ENCODE measurements at places on chromosomes 12 and 14.

DNA sequence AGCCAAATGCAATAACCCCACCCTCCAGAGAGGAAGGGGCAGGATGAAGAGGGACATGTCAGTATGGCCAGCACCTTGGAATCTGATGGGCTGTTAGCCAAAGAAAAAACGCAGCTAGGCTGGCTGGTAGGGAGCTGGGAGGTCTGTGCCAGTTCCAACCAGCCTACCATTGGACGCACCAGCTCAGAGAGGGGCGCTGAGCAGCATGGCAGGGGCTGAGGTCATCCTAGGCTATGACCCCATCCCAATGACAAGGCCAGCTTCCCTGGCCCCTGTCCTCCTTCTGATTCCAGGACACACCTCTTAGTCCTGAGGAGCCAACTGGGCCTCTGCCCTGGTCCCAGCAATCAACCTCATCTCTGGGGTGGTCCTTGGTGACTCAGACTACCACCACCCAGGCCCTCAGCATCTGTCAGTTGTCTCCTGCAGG lies 12.2 kb downstream of the ACTN1 start:
- no peak for DNase-seq

DNA sequence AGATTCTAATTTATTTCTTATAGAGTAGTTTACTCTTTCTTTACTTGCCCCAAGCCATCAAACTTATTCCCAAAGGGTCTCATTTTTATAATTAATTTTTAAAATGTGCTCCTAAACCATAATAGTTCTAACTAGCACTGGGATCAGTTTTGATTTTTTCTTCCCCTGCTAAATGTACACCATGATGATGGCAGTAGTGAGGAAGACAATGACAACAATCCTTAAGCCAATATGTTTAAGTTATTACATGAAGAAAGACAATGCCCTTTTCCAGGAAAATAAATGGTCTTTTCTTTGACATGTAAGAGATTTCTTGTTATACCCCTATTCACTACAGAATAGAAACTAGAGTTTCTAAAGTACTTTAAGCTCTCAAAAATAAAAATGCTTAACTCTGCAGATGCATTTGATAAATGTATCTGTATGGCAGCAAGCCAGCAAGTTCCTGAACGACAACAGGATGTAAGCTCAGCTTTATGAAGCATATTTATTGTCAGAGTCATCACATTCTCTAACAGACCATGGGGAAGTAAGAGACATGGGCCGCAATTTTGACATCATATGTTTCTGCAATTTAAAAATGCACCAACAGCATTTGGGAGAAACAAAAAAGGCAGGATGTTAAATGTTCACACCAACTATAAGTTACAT lies 36.0 kb upstream of the SNX6 start:
- no peak for DNase-seq

- DNase-seq: no peak
Observed at GRCh38 chr12:106945261-106945851, 10.4 kb upstream of the TMEM263 start.

GRCh38 chr12:116278667-116279066 lies 1.2 kb upstream of the MED13L start:
- no peak for DNase-seq

DNA sequence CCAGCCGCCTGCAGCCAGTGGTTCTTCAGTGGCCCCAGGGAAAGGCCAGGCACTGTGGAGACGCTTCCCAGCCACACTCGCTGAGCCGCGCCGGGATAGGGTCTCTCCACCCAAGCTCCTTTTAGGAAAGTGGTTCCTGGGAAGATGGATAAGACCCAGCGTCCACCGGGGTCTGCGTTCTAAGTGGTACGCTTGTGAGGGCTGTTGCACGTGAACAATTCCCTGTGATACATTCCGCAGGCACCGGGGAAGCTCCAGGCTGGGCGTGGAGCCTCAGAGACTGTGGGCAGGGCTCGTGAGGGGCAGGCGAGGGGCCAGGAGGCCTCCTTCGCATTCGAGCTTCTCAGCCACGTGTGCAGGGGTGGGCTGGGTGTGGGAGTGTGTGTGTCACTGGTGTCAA lies 48.4 kb downstream of the GALNT9 start:
- no peak for DNase-seq

GRCh38 chr12:76247992-76248391 lies 100.2 kb downstream of the BBS10 start:
- DNase-seq: no peak

DNA sequence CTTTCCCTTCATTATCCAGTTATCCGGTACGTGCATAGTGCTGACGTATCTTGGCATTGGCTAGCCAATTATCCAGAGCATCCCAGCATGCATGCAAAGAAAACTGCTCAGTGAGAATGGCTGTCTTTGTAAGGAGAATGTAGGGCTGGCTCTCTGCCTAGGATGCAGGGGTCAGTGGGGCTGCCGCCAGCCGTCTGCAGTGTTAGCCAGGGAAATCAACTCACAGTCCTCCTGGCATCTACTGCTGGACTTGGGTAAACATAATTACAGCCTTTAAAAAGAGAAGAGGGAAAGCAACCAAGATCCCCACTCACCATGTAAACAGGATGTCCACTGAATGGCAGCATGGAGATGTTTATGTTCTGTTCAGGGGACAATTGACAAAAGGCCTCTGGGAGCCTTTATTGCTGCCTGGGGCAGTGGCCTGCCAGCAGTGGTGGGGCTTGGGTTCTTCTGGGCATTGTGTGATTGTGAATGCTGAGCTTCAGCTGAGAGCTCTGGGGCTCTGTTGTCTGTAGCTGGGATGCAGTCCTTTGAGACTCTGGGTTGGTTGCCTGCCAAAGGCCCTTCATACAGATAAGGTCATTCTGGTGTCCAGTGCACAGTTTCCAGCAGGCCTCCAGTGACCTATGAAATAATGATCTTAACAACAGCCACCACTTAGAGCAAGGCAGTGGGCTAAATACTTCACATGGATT lies 121.8 kb downstream of the TBC1D30 start:
- DNase-seq: no peak

- DNase-seq: no peak
Observed at GRCh38 chr14:61229475-61229888, 51.7 kb downstream of the TMEM30B start.

GRCh38 chr12:23253191-23253590 lies 628.2 kb downstream of the ETNK1 start:
- no peak for DNase-seq

GRCh38 chr12:76018672-76019071 lies 12.9 kb downstream of the PHLDA1 start:
- no peak for DNase-seq

- no peak for DNase-seq
Observed at GRCh38 chr12:31578632-31579031, 12.3 kb downstream of the DENND5B start.

DNA sequence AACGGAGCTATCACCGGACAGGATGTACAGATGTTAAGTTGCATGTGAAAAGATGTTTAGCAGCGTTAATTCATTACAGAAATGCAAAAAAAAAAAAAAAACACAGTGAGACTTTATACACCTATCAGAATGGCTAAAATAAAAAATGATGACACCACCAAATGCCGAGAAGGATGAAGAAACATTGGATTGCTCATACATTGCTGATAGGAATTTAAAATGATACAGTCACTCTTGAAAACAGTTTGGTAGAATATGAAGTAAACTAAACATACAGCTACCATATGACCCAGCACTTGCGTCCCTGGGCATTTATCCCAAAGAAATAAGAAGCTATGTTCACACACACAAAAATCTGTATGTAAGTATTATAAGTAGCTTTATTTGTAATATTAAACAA lies 574.1 kb downstream of the SLC16A7 start:
- DNase-seq: no peak

GRCh38 chr14:88554457-88555286 lies at the start of gene PTPN21:
PTPN21 (minus strand) TSS chr14:88555007; CDS start chr14:88550417, 4,590 bp downstream.
- no peak for DNase-seq

DNA sequence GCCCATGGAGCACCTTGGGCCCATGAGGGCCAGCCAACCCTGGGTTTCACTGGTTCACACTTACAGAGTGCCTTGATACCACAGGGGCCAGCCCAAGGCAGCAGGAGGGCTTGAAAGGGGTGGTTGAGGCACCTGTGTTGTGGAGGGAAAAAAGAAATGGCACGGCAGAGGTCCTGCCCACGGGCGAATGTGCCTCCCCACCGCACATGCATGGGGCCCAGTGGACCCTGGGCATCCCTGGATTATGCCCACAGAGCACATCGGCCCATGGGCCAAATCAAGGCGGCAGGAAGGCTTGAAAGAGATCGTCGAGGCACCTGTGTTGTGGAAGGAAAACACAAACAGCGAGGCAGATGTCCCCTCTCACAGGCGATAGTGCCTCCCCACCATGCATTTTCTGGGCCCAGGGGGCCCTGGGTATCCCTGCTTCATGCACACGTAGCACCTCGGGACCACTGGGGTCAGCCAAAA lies 378.1 kb downstream of the ALG10 start:
- no peak for DNase-seq

- DNase-seq: no peak
Observed at GRCh38 chr12:57226588-57227314, 2.8 kb upstream of the SHMT2 start.

GRCh38 chr12:3202096-3202495 lies 124.9 kb downstream of the TSPAN9 start:
- DNase-seq: no peak

DNA sequence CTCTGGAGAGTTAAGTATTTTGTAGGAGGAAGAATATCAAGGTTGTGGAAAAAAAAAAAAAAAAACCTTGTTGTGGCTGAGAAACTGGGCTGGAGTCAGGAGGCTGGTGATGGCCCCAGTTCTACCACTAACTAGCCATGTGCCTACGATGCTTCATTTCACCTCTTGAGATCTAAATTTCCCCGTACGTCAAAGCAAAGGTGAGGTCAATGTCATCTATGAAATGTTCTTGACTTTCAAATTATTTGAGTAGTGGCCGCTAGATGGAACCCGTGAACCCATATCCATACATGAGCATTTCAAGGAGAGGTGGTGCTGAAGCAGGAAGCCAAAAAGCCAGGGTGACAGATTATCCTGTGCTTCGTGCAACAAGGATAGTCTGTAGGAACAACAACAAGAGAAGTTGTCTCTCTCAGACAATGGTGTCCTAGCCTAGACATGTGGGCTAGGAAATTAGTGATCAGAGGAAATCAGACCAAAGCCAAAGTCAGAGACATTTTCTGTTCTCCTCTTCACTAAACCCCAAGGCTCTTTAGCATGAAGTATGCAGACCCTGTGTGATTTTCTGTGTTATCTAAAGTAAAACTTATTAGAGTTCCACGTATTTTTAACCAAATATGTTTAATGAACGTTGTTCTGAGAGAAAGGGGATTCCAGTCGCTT lies 95.5 kb upstream of the ETV6 start:
- no peak for DNase-seq

DNA sequence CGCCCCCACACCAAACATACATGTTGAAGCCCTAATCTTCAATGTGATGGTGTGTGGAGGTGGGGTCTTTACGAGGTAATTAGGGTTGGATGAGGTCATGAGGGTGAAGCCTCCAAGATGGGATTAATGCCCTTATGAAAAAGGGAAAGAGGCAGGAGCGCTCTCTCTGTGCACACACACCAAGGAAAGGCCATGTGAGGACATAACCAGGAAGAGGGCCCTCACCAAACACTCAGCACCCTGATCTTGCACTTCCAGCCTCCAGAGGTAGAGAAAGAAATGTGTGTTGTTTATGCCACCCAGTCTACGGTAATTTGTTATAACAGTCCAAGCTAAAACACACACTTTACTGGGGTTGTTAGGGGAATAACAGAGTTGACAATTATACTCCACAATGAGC lies 14.6 kb upstream of the PITPNM2 start:
- DNase-seq: no peak

- DNase-seq: no peak
Observed at GRCh38 chr12:116644806-116645205, 85.6 kb downstream of the MAP1LC3B2 start.

GRCh38 chr12:96329018-96329417 lies 71.2 kb downstream of the CDK17 start:
- DNase-seq: no peak

- DNase-seq: no peak
Observed at GRCh38 chr12:121246893-121247557, 37.1 kb downstream of the P2RX4 start.

DNA sequence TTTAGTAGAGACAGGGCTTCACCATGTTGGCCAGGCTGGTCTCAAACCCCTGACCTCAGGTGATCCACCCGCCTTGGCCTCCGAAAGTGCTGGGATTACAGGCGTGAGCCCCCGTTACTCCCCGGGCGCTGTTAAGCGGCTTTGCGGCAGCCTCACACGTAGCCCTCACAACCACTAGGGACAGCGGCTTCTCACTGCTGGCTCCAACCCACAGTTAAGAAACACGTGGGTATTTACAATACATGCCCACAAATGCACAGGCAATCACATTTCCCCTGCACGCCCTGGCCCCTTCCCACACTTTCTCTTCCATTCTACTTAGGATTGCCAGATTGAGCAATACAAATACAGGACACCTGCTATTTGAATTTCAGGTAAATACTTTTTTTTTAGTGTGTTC lies 37.0 kb upstream of the EIF5 start:
- no peak for DNase-seq

- no peak for DNase-seq
Observed at GRCh38 chr12:57040211-57040610, 9.7 kb downstream of the MYO1A start.

GRCh38 chr14:24064091-24064795 lies 7.1 kb upstream of the CPNE6 start:
- DNase-seq: no peak

GRCh38 chr12:50188241-50188781 lies 21.1 kb upstream of the CERS5 start:
- no peak for DNase-seq

DNA sequence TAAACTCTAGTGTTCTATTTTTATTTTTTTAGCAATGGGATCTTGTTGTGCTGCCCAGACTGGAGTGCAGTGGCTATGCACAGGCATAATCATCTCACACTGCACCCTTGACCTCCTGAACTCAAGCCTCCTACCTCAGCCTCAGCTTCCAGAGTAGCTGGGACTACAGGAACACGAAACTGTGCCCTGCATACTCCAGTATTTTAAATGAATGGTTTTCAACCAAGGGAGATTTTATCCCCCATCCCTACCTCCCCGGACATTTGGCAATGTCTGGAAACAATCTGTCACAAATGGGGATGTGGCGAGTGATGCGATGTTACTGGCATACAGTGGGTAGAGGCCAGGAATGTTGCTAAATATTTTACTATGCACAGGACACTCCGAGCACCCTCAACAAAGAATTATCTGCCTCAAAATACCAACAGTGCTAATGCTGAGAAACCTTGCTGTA lies 2.1 kb downstream of the CBX5 start:
- no peak for DNase-seq

DNA sequence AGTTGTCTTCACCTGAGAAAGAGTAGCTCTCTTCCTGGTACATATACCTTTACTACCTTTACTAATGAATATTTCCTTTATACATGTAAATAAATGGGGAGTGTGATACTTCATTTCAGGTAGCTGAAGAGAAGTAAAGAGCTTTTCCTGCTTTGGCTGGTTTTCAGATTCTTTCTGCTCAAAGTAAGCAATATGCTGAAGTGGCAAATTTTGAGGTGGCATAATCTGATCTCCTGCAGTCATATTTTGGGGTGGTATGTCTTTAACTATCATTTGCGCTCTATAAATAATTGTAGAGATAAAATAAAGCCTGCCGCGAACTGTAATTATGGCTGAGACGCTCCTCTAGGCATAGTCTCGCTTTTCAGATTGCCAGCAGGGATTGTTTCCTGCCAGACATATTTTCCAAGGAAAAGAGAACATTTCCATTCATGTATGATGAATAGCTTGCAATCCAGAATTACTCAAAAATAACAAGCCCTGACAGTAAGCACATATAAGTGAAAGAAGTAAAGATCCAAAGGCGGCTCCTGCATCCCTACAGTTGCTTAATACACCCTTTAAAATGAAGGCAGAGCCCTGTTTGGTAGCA lies 200.7 kb downstream of the C12orf50 start:
- no peak for DNase-seq

Measured in stimulated activated CD8-positive, alpha-beta memory T cell treated with anti-CD3 and anti-CD28 coated beads, Interleukin-7, amount 100 ng/mL, for 1 hour (primary cell).